GM04503 (cell line): ENCODE measurements at places on chromosomes 13 and 19.

- DNase-seq: no peak
These were observed 11.1 kb downstream of the LMO7 start for GRCh38 chr13:75647126-75647784.

DNA sequence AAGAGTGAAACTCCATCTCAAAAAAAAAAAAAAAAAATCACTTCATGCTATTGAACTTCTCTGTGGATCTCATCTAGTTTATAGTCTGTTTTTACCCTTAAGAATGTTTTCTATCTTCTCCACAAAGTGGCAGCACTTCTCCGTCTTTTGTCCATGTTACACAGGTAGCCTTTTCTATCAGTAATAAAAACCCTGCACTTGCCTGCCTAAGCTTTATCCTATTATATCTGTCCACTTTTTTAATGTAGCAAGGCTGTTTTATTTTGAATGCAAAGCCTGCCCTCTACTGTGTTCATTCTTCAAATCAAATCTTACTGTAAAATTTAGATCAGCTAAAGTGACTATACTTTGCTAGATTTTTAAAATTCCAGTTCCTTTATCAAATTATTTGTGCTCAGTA lies 124.0 kb downstream of the STOML3 start:
- no peak for DNase-seq

GRCh38 chr13:45623516-45624090 lies 8.1 kb upstream of the ERICH6B start:
- DNase-seq: no peak

GRCh38 chr13:108323031-108323430 lies 53.5 kb downstream of the TNFSF13B start:
- DNase-seq: no peak

DNA sequence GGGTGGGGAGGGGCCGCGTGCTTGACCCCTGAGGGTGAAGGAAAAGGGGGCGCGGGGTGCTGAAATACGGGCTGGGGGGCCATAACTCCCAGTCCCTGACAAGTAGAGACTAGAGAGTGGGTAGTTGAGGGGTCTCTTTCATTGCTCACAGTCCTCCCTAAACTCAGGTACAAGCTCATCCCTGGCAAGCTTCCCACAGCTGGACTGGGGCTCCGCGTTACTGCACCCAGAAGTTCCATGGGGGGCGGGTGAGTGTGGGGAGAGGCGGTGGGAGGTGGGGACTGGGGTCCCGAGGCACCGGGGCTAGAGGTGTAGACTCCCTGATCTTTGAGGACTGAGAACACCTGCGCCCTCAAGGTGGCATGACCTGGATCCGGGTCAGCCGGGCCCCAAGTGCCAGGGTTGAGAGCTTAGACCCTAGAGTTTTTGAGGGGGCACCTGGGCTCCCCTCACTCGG lies 1.3 kb downstream of the ETV2 start:
- no peak for DNase-seq

DNA sequence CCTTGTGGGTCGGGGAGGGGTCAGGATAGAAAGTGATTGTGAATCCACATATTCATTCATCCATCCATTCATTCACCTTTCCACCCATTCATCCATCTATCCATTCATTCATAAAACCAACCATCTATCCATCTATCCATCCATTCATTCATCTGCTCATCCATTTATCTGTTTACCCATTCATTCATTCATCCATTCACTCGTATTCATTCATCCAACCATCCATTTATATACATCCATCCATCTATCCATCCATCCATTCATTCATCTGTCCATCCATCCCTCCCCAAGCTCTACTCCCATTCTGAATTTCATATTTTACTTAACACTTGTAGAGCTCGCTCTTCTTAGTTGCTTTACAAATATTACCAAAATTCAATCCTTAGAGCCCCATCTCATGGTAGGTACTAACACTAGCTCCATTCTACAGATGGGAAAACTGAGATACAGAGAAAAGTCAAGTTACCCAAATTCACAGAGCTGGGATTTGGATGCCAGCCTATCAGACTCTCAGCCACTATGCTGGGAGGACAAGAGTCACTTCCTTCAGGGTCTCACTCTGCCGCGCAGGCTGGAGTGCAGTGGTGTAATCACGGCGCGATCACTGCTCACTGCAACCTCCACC lies 37.6 kb downstream of the PIN1 start:
- no peak for DNase-seq

- DNase-seq: no peak
These were observed 532.9 kb downstream of the SLITRK6 start for GRCh38 chr13:85266331-85266730.

DNA sequence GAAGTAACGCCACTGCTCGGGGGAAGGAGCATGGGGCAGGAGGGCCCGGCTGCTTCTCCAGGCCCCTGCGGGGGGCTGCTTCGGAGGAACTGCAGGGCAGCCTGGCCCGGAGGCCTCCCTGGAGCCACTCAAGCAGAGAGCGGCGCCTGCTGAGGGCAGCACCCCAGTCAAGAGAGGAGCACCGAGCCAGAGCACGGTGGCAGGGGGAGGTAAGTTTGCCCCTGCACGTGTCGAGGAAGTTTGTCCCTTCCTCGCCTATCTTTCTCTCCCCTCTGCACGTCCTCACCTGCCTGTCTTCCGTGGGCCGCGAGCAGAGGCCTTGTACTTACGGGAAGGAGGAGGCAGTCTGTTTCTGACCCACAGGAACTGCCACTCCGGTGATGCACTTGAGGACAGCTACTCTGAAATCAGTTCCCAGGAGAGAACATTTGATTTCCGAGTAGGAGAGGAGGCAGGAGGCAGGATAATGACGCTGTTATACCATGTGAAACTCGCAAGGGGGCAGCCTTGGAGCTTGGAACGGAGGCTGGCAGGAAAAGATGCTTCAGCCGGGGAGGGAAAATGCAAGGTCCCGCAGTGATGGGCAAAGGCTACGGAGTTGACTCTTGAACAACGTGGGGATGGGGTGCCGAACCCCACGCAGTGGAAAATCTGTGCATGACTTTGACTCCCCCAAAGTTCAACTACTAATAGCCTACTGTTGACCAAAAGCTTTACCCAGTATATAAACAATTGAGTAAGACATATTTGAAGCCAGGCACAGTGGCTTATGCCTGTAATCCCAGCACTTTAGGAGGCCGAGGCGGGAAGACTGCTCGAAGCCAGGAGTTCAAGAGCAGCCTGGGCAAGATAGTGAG lies 5.0 kb downstream of the FFAR1 start:
- peak; percentile 10 for DNase-seq

DNA sequence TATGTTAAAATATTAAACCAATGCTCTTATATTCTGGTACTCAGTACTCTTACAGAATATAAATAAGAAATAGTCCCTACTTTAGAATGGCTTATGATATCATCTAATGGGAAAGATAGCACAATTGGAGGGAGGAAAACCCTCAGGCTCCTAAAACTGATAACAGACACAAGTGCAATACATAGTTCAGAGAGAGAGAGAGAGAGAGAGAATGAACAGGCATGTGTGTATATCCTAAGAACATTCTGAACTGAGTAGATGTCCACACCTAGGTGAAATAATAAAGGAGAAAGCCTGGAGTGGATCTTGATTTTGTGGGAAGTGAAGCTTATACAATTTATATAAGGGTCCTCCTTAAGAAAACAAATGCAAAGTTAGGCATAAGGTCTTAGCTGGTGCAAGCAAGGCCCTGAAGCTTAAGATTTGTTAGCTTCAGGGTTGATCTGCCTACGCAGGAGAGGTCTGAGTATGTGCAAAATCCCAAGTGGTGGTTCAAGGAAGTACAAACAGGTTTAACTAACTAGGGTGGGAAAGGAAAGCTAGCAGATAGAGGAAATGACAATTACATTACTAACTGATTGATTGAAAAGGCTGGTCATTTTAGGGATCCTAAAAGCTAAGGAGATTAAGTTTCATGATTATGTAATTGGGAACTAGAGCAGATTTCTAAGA lies 53.3 kb downstream of the SOX21 start:
- no peak for DNase-seq

DNA sequence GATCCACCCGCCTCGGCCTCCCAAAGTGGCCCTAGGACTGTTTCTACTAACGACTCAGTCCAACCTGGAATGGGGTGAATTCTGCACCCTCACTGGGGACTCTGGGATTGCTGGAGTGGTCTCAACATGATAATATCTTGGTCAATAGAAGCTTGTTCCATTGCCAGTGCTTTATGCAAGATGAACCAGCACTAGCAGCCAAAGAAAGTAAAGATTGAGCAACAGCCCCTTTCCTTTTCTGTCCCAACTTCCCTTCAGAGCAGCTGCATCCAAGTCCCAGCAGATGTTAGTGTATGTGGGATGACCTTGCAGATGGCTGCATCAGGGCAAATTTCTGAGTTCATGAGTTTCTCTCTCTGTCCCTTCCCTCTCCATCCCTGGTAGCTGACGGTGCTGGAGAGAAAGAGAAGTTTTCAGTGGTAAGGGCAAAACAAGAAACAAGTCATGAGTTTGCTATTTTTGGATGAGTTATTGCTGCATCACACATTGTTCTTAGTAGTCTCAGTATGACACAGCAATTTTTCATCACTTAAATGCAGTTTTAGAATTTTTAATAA lies 183.6 kb upstream of the EDNRB start:
- DNase-seq: peak; percentile 24

GRCh38 chr13:46487748-46488147 lies 65.2 kb upstream of the LRCH1 start:
- no peak for DNase-seq

DNA sequence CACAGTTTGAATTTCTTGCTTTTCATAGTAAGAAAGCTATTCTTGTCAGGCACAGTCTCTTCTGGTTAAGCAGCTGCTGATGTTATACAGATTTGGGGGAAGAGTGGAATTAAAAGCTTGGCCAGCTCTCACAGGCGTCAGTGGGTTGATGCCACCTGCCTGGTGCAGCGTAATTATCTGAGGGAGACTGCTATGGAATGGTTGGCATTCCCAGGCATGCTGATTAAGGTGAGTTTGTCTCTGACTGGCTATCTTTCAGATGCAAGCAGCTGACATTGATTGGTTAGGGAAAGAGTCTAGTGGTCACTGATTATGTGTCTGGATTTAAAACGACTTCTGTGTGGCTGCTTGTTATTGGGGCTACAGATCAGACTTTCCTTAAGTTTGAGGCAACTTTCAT lies 948.4 kb downstream of the UQCRFS1 start:
- no peak for DNase-seq

DNA sequence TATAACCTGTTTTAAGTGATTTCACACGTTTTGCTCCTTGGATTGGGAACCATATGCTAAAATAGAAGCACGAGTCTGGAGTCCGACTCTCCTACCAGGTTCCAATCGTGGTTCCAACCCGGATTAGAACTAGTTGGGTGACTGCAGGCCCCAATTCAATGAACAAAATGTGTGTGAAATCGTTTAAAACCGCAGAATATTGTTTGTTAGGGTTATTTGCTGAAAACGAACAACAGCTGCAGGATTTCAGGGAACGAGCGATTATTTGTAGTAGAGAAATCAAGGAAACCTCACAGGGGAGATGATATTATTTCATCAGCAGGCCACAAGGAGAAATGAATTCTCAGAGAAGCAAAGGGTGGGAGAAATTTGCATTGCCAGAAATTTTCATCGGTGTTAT lies 16.7 kb downstream of the SSC5D start:
- no peak for DNase-seq

GRCh38 chr19:47176627-47177090 lies 46.0 kb downstream of the SAE1 start:
- peak; percentile 97 for DNase-seq

GRCh38 chr13:24927810-24928404 lies 163.9 kb downstream of the RNF17 start:
- no peak for DNase-seq

- no peak for DNase-seq
These were observed 380.0 kb upstream of the SGCG start for GRCh38 chr13:22800526-22801401.

GRCh38 chr19:48867746-48868113 lies 687 bp downstream of the PLEKHA4 start:
- DNase-seq: no peak

DNA sequence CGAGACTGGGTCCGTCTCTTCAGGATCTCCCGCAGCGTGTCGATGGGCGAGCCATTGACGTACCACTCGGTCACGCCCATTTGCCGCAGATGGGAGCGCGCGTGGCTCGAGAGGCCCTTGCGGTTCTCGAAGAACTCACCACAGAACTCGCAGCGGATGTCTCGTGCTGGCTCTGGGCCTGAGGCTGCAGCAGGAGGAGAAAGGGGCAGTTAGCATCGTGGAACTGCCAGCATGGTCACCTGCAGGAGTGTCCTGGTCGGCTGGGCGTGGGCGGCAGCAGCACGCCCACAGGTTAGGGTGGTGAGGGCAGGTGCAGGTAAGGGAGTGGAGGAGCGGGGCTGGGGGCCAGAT lies 8.5 kb upstream of the AKAP8L start:
- no peak for DNase-seq

DNA sequence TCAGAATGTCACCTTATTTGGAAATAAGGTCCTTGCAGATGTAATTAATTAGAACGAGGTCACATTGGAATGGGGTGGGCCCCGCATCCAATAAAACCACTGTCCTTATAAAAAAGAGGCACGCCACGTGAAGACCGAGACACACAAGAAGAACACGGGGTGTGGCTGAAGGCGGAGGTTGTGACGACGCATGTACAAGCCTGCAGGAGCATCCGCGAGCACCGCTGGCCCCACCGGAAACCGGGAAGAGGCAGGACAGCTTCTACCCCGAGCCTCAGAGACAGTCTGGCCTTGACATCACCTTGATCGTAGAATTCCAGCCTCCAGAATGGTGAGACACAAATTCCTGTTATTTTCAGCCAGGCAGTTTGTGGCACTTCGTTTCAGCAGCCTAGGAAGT lies 177.9 kb downstream of the COL4A1 start:
- DNase-seq: no peak

GRCh38 chr19:42488783-42489521 lies 39.3 kb downstream of the CEACAM1 start:
- DNase-seq: no peak

DNA sequence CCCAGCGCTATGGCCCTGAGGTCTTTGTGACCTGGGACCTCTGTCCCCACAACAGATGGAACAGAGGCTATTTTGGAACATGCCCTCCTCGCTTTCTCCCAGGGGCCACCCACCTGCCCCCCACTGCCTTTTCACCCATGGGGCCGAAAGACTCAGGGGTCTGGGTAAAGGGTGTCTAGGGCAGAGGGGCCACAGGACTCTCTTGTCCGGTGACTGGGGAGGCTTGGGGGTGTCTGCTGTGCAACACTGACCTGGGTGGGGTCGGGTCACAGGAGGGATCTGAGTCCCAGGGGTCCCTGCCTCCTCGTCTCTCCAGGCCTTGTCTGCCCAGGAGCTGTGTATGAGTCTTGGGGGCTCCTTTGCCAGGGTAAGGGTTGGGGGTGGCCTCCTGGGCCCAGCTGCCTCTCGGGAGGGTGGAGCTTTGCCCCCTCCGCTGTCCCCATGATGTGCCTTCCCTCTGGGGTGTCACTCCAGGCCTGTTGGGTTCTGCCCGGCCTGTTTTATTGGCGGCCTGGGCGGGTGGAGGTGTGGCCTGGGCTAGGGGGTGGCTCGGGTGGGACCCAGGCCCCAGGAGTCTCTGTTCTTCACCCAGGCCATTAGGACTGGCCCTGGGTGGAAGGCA lies 2.1 kb downstream of the ARID3A start:
- DNase-seq: no peak

GRCh38 chr19:39502640-39503417 lies 4.1 kb downstream of the DLL3 start:
- DNase-seq: no peak
